ENCODE measurements at places on chromosomes 7 and 10.

- DNase-seq, result no peak
Measured at GRCh38 chr7:142321391-142321790, 63.5 kb upstream of the PRSS58 start.

GRCh38 chr7:122702872-122703510 lies at the start of gene RNF148:
TSS of gene RNF148 (minus strand) at chr7:122702922. CDS start at chr7:122702750, 172 bp downstream.
- no peak for DNase-seq

DNA sequence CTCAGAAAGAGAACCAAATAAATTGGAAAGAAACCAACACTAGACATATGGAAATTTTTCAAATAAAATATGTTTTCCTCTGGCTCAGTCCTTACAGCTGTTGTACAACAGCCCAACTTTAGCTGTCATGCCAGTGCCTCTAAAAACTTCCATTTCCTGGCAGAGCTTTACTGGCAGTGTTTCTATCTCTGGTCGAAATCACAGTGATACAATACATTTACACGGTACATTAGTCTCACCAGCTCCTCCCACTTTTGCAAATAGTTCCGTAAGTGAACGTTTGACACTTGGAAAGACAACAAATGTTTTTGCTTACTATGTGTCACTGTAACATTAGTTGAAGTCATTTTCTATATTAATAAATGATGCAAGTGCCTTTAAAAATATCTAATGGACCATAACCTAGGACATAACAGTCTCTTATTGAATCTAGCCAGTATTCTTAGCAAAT lies 29.8 kb downstream of the BCAP29 start:
- no peak for DNase-seq

- no peak for DNase-seq
Measured at GRCh38 chr7:38369816-38370493, 96.5 kb upstream of the TARP start.

- DNase-seq, result no peak
Measured at GRCh38 chr7:57651006-57651405, 201.0 kb downstream of the ZNF716 start.

- DNase-seq, result no peak
Measured at GRCh38 chr10:121608469-121609190, 10.4 kb upstream of the FGFR2 start.

DNA sequence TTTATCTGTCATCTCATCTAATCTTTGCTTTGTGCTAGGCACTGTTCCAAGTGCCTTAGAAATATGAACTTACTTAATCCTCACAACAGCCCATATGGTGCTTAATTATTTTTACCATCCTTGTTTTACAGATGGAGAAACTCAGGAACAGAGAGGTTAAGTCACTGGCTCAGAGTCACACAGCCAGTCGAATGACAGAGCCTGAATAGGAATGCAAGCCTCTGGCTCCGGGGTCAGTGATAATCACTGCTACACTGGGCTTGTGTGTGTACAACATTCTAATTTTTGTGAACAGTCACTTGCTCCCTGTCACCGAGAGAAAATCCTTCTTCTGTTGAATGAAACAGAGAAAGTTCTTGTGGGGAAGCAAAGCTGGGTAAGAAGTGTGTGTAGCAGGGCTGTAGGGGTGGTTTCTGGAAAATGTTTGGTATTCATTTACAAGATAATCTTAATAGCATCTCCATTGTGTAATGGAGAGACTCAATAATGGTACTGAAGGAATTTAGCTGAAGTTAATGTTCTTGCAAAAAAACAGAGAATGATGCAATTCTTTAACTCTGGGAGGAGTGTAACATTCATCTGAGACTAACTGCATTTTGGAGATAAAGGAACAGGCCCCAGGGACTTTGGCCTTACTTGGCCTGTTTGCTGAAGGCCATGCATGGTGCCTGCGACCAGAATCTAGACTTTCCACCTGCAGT lies 290.6 kb downstream of the FRMD4A start:
- peak; percentile 87 for DNase-seq

GRCh38 chr7:4737300-4737699 lies 38.1 kb upstream of the AP5Z1 start:
- no peak for DNase-seq
